B cell (primary cell): ENCODE measurements at places on chromosomes 5 and 9.

- no peak for DNase-seq
Observed at GRCh38 chr9:114302727-114303126, 20.2 kb upstream of the ORM1 start.

GRCh38 chr9:78399153-78399552 lies 102.2 kb downstream of the PSAT1 start:
- no peak for DNase-seq

- no peak for DNase-seq
Observed at GRCh38 chr9:124437086-124437485, 13.2 kb upstream of the ADGRD2 start.

- no peak for DNase-seq
Observed at GRCh38 chr9:77462066-77462465, 186.1 kb downstream of the GNA14 start.

DNA sequence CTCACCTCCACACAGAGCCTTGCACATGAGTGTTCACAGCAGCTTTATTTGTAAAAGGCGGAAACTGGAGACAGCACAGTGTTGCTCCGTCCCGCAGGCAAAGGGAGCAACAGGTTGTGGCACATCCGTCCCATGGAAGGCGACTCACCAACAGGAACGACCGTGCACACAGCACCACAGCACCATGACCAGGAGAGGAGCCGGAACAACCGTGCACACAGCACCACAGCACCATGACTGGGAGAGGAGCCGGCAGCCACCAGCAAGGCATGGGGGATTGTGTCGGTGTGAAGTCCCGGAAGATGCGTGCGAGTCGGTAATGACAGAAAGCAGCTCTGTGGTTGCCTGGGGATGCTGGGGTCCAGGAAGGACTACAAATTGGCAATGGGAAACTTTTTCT lies 158.5 kb downstream of the C9orf50 start:
- DNase-seq: no peak

DNA sequence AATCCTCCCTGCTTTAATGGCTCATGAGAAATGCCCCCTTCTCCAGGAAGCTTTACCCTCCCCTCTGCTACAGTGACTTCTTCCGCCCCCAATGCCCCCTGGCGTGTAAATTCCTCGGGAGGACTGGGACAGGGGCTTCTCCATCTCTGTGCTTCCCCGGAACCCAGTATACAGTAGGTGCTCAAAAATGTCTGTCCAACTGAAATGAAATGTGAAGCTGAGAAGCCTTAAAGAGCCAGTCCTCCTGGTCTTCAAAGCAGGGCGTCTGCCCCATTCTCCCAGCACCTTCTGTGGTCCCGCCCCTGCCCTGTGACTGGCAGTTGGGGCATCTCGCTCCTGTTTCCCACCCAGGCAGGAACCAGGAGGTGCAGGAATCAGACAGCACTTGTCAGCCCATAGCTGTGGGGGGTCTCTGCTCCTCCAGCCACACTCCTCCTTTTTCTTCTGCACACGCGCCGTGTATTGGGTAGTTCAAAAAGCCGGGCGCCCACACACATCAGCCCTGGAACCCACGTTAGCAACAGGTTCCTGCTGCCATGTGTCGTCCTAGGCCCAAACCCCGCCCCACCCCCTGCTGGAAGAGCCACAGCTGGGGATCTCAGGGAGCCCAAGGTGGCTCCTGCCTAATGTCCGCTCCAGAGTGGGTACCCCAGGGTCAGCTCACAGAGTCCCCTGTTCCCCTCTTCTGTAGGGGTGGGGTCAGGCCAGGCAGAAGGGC lies 16.0 kb downstream of the FIBCD1 start:
- no peak for DNase-seq

DNA sequence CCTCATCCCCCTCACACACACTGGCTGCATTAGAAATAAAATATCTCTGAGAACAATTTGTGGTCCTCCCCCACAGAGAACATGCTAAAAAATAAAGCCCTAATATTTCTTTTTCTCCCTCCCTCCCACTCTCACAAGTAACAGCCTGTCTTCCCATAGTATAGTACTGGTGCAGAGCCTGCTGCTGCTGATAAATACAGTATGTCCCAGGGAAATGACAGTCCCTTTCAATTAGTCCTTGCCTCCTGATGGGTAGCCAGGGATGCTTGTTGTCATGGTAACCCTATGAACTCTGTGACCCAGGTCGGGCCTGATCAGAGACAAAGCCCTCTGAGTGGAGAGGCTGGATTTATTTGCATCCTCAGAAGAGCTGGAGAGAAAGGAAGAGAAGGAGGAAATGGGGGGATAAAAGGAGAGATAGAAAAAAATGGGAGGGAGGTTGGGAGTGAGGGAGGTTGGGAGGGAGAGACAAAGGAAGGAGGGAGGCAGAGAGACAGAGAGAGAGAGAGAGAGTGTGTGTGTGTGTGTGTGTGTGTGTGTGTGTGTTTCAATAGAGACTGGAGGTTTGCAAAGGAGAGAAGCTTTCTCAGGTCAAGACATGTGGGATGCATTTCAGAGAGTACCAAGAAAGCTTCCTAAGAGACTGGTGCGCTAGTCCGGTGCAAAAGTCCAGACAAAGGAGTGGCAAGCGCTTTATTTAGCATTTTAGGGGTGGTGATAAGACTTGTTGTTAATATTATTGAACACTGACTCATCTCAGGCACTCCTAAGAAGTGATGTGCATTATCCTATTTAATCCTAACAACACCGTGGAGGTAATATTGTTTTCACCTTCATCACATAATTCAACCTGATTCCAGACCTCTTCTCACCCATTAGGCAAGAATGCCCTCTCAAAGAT lies 260.8 kb downstream of the FAM114A2 start:
- no peak for DNase-seq

DNA sequence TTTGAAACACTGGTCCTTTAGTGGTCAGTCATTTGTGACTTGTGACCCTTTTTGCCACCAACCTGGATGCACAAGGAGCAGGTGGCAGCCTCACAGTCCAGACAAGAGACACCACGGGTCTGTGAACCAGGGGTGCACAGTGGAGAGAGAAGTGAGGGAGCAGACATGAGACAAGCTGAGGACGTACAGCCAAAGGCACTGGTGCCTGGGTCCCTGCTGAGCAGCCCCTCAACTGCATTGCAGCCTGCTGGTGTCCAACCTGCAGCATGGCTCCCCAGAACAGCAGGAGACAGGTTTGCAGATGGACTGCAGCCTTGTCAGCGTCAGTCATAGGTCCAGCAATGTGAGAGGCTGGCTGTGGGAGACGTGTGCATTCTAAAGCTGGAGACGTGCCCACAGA lies 124.2 kb upstream of the FSTL4 start:
- DNase-seq: no peak

DNA sequence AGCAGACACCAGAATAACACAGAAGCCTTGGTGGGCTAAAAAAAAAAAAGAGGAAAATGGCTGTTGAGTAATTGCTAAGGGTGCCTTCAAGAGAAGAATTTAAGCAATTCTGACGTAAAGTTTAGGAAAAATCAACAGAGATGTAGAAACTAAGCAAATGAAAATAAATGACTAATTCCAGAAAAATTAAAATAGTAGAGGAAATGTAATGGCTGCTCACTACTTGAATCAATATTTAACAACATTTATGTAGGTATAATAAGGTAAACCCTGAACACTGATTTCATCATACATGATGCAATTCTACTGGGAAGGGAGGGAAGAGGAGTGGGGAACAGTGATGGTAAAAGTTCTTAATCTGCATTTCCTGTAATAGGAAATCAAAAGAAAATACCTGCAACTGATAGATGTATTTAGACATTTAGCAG lies 41.4 kb downstream of the PUM3 start:
- no peak for DNase-seq

- DNase-seq: peak; percentile 75
Observed at GRCh38 chr9:123234853-123235252, 33.5 kb downstream of the STRBP start.

DNA sequence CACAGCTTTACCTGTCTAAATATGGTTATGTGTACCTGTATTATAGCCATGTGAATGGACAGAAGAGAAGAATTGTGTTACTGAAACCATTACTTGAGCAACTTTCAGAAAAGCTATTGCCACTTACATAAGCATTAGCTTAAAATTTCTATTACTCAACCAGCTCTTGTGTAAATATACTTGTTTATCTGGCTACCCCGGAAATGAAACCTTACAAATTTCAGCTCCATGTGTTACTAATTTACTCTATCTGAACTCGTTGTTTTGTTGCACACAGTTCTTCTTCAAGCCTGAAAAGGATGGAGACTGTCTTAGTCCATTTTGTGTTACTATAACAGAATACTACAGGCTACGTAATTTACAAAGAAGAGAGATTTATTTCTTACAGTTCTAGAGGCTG lies 22.5 kb upstream of the ADAMTSL1 start:
- no peak for DNase-seq

DNA sequence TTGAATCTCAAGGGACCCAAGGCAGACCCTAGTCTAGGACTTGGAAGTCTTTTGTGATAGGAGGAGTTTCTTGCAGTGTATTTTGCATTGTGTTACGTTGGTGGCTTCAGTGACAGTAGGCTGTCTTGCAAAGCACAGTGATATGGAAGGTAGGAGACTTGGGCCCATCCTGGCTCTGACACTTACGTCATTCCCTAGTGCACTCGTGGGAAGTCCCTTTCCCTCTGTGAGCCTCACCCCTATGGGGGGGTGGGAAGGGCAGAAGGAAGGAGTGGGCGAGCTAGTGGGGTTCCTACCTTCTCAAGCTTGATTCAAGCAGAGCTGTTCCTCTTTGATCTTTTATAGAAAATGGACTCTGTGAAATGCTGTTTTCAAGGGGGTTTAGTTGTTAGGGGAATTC lies 9.2 kb upstream of the TEX53 start:
- DNase-seq: no peak

- DNase-seq: no peak
Observed at GRCh38 chr5:131810510-131811249, 13.9 kb upstream of the FNIP1 start.

DNA sequence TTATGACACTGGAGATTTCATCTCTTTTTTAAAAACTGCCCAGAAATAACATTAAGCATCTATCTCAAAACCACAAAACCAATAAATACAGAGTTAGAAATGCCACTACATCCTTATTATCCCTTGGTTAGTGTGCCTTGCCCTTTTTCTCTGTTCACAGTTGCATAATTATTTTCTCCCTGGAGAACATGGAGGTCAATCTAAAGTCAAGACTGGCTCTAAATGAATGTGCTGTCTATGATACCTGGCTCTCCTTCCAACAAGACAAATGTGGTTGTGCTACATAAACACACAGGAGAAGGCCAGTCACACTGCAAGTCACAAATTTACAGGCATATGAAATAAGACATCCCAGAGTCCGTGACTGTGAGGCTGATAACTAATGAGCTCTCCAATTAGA lies 2.8 kb downstream of the FBN2 start:
- DNase-seq: no peak

DNA sequence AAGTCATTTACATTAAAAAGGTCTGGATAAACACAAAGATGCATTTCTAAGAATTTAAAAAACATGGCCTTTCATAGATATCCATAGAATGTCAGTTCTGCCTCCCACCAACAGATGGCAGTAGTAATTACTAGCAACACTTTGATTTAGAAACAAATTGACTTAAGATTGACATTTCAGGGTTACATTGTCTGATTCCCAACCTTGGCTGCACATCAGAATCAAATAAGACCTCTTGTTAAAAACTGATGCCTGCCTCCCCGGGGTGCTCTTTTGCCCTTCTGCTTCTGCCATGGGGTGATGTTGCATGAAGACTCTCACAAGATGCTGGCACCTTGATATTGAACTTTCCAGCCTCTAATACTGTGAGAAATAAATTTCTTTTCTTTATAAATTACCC lies 146.2 kb upstream of the GPR151 start:
- DNase-seq: no peak

- DNase-seq: no peak
Observed at GRCh38 chr5:2303431-2304100, 420.8 kb upstream of the IRX4 start.

GRCh38 chr5:76582230-76583162 lies 40.7 kb downstream of the F2RL2 start:
- DNase-seq: peak; percentile 49

DNA sequence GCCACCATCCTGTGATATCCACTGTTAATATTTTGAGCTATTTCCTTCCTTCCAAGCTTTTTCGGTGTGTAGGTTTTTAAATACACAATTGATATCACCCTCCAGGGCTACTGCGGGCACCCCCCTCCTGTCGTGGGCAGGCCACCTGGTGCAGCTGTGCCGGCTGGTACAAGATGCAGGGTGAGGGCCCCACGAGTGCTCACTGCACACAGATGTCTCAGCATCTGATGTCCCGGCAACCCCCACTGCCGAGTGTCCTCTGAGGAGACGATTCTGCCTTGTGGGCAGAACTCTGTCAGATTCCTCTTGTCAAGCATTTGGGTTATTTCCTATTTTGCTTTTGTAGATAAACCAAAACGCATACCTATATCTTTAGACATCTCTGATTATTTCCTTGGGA lies 25.1 kb downstream of the CACNA1B start:
- no peak for DNase-seq
